ENCODE measurements at places on chromosomes 4 and X.

DNA sequence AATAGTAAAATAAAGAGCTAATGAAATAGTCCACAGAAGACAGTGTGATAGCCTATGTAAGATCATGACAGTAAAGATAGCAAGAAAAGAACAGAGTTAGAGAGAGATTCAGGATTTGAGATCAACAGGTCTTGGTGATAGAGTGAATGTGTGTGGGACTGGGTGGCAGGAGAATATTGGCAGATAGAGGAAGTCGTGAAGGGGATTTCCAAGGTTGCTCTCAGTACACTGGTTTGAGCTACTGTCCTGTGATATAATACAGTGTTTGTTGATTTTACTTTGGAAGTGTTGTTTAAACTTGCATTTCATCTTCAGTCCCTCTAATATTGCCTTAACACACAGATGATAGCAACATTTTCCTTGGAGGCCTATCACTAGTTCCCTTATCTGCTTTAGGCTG, 44.1 kb downstream of the DTHD1 start:
- DNase-seq = no peak

DNA sequence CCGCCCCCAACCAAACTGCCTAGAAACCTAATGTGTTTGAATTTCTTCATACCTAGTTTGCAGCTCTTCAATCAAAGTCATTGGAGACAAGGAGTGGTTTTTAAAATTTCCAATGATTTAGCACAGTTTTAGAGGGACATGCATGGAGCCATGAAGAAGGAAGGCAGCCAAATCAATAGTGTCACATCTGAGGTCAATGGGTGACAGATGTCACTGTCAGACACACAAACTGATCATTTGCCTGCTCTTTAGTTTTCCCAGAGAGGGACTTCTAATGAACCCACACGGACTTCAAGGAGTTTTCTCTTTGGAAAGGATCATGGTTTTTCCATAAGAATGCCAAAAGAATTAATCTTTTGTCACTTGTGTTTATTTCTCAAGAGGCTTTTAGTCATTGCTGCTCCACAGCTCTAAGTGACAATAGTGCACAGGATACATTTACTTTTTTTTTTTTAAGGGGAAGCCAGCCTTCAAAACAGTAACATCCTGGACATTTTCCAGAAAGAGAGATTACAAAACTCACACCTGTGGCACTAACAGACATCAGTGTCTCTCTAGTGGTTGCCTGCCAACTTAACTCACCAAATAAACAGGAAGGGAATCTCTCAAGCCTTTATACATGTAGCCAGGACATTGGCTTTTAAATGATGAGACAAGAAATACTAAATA, 251.1 kb upstream of the DIAPH2 start:
- DNase-seq = no peak

- DNase-seq = no peak
These were observed 81.1 kb upstream of the CT45A1 start for GRCh38 chrX:135632353-135632752.

- no peak for DNase-seq
These were observed 42.3 kb downstream of the CCNG2 start for GRCh38 chr4:77199276-77199675.

GRCh38 chrX:9804444-9804843, 18.2 kb downstream of the SHROOM2 start:
- no peak for DNase-seq

- peak; percentile 9 for DNase-seq
These were observed 28.4 kb downstream of the PDHA1 start for GRCh38 chrX:19372170-19372546.

DNA sequence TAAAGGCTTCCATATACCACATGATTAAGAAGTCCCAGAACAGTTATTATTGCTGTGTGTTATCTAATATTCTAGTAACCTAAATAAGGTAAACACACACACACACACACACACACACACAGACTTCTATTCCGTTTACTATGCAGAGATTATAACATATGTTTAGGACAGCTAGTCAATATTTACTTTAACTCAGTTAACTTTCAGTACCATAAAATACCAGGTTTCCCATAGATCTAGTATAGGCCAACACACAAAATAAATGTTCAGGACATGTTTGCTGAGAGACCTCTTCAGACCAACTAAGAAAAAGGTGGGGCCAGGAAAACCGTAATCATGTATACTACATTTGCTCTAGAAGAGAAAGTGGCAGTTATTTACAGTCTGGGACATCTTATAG, 365.5 kb downstream of the KLHL13 start:
- no peak for DNase-seq

DNA sequence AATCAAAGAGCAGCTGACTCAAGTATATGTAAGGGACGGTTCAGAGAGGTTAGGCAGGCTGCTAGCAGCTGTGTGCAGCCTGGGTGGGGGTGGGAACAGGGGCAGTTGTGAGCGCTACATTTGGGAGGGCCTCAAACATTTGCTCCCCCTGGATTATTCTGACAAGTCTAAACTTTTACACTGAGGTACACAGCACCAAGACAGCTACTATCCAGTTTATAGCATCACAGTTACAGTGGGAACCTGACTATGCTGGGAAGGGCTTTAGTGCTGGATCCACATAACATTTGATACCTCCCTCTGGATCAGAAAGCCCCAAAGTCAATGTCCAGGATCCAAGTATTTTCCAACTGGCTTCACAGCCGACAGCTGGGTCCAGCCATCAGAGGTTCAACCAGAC, 55.8 kb upstream of the GIMD1 start:
- no peak for DNase-seq

Data from stimulated activated CD8-positive, alpha-beta memory T cell treated with anti-CD3 and anti-CD28 coated beads, Interleukin-7, amount 100 ng/mL, for 24 hours (primary cell).